ENCODE measurements at places on chromosomes 4 and X.
A peak's percentile ranks its signal among the peaks of the same experiment; 100 is the strongest.

DNA sequence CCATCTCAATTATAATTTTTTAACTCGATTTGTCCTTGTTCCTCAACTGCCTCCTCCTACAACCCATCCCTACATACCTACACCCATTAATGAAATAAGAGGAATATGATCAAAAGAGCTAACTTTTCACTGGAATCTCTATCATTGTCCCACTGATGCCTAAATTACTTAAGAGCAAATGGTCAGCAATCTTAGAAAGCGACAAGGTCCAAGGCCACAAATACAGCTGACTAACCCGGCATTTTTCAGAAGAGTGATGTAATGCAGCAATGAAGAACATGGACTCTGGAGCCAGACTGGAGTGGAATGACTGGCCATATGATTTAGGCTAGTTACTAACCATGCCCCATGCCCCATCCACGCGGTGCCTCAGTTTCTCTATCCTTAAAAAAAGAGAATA, 56.2 kb downstream of the PPA2 start:
- DNase-seq = no peak

DNA sequence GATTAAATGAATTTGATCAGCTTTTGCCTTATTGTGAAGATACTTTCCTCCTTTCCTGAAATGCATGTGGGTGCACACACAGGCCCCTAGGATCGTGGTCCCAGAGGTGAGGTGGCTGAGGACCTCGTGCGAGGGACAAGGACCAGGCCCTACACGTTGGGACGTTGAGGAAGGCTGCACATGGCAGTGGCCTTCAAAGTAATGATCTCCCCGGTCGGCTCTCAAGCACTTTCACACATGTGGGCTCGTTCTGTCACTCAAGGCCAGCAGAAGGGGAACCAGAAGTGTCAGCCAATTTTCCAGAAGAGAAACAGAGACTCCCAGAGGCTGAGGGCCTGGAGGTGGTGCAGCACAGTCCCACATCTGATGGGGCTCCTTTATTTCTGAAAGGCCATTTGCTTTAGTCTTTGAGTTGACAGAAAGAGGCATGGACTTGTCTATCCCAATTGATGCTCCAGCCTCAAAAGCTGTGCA, 196.8 kb downstream of the AFAP1 start:
- no peak for DNase-seq

DNA sequence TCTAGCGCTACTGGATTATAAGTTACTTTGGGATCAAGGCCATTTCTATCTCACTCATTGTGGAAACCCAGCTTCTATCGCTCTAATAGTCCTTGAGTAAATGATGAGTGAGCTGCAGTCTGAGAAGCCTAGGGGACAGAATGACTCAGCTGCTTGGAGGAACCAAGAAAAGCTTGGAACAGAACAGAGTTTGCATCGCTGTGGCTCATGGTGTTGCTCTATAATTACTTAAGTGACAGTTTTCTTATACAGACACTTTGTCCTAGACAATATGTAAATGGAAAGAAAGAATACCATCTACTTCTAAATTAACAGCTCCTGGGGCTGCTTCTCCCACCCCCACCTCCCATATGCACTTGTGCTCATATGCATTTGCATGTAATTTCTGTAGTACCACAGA, 156.9 kb downstream of the SLIT2 start:
- no peak for DNase-seq

GRCh38 chr4:6116696-6117285, 83.6 kb downstream of the JAKMIP1 start:
- DNase-seq = no peak

DNA sequence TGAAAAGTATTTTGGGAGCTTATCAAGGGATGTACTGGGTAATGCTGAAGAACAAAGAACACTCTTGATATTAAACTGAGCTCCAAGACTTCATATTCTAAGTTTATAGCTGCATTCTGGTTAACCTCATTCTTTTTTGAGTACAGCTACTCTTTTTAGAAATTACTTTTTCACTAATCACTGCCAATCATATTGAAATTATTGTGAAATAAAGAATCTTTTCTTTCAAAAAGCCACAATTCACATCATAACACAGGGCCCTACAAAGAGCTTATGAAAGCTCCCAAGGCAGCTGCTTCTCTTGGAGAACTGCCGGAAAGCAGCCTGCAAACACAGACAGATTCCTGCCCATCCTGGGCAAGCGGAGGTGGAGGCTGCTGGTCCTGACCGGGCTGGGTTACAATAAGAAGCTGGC, 121.4 kb downstream of the RNF150 start:
- no peak for DNase-seq

DNA sequence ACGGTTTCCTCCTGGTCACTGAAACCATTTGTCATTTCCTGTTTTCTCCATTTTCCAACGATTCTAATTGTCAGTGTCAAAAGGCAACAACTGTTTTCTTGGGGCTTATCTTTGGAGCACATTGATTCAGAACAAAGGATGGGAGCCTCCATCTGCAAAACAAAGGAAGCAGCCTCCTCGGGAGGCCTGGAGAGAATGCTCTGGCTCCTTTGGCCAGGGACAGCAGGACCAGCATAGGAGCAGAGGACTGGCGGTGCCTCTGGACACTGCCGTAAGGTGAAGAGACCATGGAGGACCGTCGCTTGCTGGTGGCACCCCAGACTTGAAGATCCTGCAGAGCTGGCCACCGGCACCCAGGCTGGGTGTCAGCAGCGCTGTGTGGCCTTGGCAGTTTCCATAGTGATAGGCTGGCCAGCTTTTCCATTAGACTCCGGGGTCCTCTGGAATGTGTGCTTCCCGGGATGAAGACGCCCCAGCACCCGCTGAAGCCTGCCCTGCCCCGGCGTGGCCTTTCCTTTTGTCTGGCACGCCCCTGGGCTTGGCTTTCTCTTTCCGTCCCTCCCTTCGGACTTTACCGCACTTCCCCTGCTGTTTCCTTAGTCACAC, 61.1 kb upstream of the MTM1 start:
- no peak for DNase-seq

GRCh38 chr4:155609455-155610059, 57.1 kb upstream of the GUCY1A1 start:
- DNase-seq = no peak

DNA sequence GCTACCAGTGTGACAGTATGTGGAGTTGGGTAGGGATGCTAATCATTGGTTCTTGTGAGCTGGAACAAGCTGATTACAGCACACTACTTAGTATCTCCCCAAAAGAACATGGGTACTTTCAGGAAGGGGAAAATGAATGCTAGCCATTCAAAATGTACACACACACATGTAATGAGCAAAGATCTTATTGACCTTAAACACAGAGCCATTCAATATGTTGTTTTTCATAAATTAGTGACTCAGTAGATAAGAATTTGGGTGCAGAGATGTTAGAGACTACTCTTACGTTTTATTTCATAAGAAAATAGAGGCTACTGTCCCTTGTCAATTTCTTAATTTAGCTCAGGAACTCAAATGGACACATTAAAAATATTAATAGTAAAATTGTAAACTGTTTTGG, 509.5 kb upstream of the ATOH1 start:
- no peak for DNase-seq

DNA sequence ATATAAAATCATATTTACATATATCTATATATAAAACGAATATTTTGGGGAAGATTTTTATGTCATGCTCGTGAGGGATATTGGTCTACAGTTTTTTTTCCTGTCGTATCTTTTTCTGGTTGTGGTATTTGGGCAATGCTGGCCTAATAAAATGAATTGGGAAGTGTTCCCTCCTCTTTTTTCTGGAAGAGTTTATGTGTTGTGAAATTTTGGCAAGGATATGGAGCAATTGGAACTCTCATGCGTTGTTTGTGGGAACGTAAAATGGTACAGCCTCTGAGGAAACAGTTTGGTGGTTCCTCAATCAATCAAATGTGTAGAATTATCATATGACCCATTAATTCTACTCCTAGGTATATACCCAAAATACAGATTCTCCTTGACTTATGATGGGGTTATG, 69.8 kb downstream of the ZNF182 start:
- no peak for DNase-seq

- no peak for DNase-seq
Observed at GRCh38 chr4:104492183-104492771, 2.4 kb downstream of the CXXC4 start.

DNA sequence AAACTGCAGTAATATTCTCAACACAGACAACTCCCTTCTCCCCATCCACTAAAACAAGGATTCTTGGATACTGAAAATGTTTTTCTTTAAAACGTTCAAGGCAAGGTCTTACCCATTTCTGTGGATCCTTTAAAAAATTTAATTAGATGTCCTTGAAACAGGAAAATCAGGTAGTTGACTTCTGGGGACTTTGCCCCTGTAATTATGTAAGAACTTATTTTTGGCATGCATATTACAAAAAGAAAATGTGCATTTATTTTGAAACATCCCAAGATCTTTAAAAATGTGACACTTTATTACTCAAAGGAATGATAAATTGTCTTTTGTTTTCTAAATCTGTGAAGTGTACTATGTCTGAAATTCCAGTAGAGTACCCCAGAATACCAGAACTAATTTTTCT, 25.8 kb downstream of the GUCY1B1 start:
- no peak for DNase-seq

DNA sequence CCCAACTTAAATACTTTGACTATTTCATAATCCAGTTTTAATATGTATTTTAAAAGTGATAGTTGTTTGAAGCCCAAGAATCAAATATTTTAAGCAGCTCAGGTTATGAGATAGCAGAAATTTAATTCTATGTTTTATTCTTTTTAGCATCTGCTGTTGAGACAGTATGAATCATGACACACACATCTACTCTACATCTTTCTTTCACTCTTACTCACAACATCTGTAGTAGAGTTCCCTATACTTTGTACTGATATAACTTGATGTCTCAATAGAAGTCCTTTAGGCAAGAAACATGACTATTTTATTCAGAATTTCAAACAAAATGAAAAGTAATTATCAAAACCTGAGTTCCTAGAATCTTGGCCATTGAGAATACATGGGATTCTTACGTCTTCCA, 187.9 kb upstream of the GNPDA2 start:
- no peak for DNase-seq

- DNase-seq = no peak
Observed at GRCh38 chr4:15525080-15525479, 55.4 kb downstream of the CC2D2A start.

DNA sequence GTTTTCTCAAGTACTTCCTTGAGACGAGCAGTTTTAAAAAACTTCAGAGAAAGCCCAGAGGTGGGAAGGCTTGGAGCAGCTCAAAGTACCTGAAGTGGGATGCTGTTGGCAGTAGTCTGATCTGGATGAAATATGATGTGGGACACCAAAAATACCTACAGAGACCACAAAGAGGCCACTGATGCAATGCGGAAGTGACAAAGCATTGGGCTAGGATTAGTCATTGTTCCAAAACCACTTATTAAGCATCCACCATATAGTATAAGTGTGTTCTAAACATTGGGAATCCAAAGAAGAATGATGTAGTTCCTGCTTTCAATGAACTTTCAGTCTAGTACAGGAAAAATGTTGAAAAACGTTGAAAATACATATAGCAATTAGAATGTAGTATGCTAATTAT, 386.1 kb upstream of the CNKSR2 start:
- DNase-seq = no peak

DNA sequence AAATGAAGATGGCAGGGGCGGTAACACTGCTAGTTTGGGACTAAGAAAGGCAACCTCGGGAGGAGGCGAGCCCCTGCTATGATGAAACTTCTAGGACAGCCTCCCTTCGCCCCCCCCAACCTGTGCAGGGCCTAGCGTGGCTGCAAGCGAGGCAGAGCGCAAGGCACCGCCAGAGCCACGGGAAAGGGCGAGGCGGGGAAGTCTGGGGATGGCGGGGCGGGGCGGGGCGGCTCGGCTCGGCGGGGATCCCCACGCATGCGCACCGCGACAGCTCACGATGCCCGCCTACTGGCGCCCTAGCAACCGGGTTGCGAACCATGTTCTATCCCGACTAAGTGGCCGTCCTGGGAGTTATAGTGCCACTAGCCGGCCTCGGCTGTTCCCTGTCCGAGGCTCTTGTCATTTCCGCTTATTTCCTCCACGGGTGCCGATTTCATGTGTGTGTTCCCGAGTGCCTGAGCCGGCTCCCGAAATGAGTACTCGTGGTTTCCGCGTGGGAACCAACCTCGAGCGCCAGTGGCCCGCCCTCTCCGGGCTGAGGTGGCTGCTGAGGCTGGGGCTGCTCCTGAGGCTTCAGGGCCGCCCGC, 28.7 kb upstream of the RBMX start:
- DNase-seq = peak; percentile 43

GRCh38 chr4:108940149-108940548, 177.3 kb upstream of the ETNPPL start:
- DNase-seq = no peak

- DNase-seq = no peak
Observed at GRCh38 chr4:56067826-56068225, 119.1 kb downstream of the CEP135 start.

GRCh38 chrX:39814391-39814790, 283.4 kb downstream of the BCOR start:
- no peak for DNase-seq

DNA sequence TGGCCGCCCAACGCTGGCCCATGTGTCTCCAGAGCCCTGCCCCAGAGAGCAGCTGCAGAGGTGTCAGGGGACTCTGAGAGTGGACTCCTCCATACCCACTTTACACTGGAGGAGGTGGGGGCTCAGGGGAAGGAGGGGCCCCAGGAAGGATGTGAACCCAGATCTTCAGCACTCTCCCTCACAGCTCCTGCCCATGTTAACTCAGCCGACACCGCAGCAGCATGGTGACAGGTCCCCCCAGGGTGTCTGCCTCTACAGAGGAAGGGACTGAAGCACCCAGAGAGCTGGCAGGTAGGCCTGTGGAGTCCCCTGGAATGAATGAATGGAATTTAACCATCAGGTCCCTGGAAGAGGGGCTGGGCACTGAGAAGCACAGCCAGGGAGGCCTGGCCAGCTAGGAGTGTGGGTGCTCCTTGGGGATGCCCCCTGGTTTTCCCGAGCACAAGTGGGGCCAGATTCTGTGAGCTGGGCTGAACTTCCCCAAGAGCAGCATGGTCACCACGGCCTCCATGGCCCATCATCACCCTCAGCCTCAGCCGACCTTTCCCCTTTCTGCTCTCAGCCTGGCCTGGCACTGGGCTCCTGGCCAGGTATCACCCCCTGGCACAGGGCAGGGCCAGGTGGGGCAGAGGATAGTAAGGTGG, 21.9 kb downstream of the SH3BP2 start:
- no peak for DNase-seq
